Fibroblast of mammary gland (primary cell): ENCODE measurements at places on chromosomes 1 and 21.

DNA sequence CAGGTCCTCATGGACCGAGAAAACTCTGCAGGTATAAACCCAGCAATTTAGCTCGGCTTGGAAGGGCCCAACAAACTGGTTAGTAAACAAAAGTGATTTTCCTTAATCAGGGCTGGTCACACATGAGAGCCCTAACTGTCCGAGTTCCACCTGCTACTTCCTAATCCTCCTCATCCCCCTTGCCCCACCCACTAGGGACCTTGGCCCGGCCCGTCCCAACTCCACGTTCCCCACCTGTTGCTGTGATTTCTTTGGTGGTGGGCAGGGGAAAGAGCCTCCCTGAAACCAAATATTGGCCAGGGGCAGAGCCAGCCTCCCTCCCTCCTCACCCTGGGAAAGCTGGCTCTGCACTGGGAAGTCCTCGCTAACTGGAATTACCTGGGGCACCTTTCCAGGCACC, 304.2 kb upstream of the PROX1 start:
- no peak for DNase-seq

DNA sequence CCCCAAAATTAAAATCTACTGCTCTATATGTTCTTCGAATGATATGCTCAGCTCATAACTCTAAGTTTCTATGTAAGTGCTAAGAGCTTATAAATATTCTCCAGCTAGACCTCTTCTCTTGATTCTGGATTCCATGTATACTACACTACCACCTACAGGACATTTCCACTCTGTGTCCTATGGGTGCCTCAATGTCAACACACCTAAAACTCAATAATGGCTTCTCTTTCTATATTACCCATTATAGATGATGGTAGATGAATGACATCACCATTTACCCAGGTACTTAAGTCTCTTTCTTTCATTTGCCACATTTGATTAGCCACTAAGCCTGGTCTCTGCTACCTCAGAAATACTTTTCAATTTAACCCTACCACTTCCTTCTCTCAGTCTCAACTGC, 41.3 kb downstream of the TBX19 start:
- peak; percentile 59 for DNase-seq

- DNase-seq = no peak
Measured at GRCh38 chr1:151108331-151108730, 37.8 kb downstream of the GABPB2 start.

- DNase-seq = no peak
Measured at GRCh38 chr1:44322367-44322766, 32.7 kb downstream of the ERI3 start.

GRCh38 chr1:167808104-167808503, 86.3 kb downstream of the MPZL1 start:
- DNase-seq = peak; percentile 85

GRCh38 chr1:78762113-78762512, 112.5 kb downstream of the IFI44 start:
- DNase-seq = no peak

DNA sequence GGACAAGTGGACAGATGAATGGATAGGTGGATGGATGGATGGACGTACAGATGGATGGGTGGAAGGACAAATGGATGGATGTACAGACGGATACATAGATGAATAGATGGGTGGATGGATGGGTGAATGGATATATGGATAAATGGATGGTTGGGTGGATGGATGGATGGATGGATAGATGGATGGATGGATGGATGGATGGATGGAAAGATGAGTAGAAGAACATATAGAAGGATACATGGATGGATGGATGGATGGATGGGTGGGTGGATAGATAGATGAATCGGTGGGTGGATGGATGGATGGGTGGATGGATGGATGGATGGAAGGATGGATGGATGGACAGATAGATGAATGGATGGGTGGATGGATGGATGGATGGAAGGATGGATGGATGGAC, 274.3 kb downstream of the KAZN start:
- no peak for DNase-seq

- no peak for DNase-seq
Measured at GRCh38 chr1:55808263-55808662, 593.1 kb upstream of the USP24 start.
